ENCODE measurements at places on chromosomes 12 and 14.

DNA sequence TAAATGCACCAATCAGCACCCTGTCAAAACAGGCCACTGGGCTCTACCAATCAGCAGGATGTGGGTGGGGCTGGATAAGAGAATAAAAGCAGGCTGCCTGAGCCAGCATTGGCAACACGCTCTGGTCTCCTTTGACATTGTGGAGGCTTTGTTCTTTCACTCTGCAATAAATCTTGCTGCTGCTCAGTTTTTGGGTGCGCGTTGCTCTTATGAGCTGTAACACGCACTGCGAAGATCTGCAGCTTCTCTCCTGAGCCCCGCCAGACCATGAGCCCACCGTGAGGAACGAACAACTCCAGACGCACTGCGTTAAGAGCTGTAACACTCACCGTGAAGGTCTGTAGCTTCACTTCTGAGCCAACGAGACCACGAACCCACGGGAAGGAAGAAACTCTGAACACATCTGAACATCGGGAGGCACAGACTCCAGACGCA is 8.4 kb upstream of the PIANP start:
- no peak for DNase-seq

GRCh38 chr12:110743571-110744093 is 941 bp upstream of the PPP1CC start:
- DNase-seq: no peak

GRCh38 chr12:55642669-55643068 is 6.0 kb downstream of the OR10P1 start:
- no peak for DNase-seq

- DNase-seq: no peak
These were observed 95.0 kb downstream of the MED13L start for GRCh38 chr12:116182359-116183063.

DNA sequence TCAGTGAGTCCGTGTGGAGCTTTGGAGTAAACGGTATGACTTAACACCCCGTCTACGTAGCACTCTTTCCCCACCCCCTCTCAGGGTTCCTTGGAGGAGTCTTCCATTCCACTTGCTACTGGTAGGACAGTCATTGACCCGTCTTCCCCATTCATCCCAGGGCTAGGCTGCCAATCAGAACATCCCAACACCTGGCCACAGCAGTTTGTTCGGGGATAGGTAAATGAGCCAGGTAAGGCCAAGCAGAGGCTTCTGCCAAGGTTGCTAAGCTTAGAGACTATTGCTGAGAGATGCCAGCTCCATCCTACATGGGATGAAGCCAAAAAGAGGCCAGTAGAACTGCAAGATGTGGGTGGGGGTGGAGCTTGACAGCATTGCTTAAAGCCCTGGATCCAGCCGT is 130.8 kb downstream of the BCL11B start:
- no peak for DNase-seq

Measured in AG08396 (cell line).